ENCODE measurements at places on chromosomes 7 and 10.

DNA sequence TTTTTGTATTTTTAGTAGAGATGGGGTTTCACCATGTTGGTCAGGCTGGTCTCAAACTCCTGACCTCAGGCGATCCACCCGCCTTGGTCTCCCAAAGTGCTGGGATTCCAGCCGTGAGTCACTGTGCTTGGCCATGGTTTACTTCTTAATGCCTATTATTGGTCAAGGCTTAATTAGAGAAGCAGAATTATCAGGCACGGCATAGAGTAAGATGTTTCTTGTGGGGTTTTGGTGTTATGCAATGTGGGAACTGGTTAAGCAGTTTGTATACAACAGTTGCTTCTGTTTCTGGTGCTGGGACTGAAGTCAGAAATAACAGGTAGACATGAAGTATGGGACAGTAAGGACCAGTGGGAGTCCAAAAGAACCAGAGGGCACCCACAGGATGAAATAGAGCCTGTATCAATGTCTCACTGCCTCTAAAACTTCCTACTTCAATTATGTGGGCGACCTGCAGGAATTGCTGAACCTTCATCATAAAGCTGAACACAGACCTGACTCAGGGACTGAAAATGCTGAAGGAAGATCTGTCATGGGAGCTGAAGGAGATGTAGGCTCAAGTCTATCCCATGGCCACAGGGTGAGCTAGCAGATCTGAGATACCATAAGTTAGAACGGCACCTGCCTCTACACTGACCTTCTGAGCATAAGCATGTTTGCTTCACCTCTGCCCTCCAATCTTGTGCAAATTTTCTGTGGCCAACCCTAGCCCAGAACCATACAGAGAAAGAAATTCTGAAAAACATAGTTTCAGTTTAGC, 38.3 kb upstream of the VCL start:
- DNase-seq = no peak

DNA sequence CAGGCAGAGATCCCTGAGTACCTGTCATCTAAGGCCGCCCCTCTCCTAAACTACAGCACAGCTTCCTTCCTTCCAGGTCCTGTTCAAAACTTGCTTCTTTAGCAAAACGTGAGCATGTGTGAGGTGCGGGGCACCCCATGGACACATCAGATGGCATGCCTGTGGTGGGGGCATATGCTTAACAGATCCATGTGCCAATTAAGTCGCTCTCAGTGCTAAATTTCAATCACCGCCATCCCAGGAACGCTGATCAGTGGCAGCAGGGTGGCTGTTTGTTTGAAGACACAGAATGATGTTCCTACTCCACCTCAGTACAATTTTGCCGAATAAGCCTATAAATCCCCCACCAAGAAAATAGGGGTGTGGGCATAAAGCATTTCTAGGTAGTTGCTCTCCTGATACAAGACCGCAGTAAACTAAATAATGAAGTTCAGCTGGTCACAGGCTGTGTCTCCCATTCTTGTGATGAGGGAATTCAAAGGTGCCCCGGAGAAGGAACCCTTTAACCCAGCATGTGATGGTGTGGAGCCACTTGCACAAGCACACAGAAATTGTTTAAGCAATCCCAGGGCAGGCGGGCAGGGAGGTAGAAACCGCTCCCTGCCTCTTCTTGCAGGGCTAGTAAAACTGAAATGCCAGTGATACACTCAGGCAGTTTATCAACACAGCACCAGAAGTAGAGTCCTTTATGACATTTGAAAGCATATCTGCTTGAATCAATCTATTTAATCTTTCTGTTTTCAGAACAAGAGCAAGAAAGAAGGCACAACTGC, 205.7 kb downstream of the SORCS1 start:
- no peak for DNase-seq

- no peak for DNase-seq
These were observed 317.6 kb upstream of the PLXDC2 start for GRCh38 chr10:19498393-19499290.

DNA sequence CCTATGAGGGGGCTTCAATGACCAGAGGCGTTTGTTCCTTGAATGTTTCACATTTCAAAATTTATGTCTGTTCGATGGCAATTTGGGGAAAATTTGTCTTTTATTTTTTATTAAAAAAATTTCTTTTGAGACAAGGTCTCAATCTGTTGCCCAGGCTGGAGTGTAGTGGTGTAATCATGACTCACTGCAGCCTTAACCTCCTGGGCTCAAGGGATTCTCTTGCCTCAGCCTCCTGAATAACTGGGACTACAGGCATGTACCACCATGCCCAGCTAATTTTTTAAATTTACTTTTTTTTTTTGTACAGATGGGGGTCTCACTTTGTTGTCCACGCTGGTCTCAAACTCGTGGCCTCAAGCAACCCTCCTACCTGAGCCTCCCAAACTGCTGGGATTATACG, 39.7 kb downstream of the OTUD1 start:
- no peak for DNase-seq

DNA sequence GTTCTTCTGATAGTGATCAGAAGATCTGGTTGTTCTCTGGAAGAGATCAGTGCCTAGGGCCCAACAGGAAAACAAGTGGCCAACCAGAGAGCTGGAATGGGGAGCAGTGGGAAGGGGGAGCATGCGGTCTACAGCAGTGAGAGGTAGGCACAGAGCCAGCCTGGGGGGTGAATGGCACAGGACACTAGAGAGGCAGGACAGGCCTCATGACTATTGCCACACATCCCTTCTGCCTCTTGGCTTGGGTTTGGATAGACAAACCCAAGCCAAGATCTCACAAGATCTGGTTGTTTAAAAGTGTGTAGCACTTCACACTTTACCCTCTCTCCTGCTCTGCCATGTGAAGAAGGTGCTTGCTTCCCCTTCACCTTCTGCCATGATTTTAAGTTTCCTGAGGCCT, 224.4 kb downstream of the ARHGAP12 start:
- no peak for DNase-seq

- no peak for DNase-seq
These were observed 120.0 kb downstream of the SEMA3E start for GRCh38 chr7:83528925-83529423.

DNA sequence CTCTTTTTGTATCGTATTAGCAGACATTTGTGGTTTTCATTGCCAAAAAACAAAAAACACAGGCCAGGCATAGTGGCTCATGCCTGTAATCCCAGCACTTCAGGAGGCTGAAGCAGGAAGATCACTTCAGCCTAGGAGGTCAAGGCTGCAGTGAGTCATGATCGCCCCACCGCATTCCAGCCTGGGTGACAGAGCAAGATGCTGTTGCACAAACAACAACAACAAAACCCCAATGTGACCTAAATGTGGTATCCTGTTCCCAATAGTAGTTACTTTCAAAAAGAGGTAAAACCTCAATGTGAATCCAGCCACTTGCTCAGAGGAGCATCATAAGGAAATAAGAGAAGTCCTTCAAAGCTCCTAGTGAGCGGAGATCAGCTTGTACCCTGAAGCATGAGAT, 45.8 kb upstream of the SKAP2 start:
- no peak for DNase-seq

DNA sequence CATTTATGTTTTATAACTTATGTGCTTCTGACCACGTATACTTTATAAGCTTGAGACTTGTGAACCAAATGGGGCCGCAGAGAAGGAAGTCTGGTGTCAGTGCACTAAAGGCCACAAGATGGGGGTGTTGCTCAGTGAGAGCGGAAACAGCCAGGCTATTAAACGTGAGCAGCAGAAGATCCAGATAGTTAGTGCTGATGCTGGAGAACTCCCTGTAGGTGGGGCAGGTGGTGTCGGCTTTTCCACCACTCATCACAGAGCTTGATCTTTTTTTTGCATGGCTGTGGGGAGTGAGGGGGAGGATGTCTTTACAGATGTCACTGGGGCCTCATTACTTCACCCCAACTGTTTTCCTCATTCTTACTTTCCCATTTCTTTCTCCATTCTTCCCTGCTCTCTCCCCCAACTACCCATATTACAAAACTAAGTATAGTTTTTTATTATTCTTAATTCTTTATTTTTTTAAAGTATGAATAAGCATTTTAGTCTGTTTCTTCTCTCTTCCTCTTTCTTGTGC, 34.7 kb downstream of the ACADSB start:
- DNase-seq = peak; percentile 28

- no peak for DNase-seq
These were observed 159.9 kb downstream of the CAMK1D start for GRCh38 chr10:12509016-12509793.

DNA sequence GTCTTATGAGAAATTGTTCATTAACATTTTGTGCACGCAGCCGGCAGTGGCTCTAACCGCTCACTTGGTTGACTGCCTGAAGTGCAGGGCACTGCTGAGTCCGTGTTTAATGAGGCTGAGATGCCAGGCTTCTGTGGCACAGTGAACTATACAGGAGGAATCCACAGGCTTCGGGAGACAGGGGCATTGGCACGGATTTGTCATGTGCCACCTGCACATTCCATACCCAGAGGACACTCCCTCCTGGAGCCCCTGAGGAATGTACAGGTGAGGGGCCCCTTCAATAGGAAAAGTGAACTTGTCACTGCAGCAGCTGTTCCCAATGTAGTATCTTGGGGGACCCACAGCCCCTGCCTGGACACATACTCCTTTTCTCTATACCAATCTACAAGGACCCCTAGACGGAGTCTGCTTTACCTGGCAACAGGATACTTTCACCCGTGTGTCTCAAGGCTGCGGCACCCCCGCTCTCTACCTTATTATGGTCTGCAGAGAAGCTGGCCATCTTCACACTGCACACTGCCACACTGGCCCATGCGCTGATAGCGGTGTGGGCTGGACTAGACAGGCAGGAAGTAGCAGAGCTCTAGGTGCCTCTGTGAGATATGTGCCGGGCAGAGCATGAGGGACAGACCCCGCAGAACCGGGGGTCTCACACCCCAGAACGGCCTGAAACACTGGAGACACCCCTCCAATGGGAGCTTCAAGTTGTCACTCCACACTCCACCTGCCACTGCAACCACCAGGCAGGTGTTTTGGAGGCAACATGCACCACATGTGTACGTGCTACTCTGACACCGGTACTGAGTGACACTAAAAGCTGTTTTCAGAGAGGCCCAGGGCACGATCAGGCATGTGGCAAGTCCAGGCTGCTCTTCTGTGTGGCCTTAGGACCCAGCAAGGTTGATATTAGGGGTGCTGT, 71.4 kb upstream of the RHEB start:
- DNase-seq = peak; percentile 16

- DNase-seq = no peak
These were observed 23.8 kb downstream of the ZMIZ2 start for GRCh38 chr7:44772440-44772839.

DNA sequence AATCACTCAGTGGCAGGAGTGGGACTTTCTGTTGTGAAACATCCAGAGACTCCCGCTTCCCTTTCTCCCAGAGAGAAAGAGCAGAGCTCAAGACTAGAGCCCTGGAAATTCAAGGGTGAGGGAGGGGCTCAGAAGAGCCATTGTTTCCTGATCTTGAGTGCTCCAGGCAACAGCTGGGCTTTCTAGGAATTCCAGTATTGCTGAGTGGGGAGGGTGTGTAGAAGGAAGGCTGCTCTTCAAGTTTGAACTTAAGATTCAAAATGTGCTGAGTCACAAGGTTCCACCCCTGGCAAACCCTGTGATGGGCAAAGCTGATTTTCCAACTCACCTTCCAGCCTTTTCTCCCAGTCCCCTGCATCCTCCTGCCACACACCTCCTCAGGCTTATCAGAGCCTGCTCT, 42.3 kb upstream of the MSRB2 start:
- no peak for DNase-seq

DNA sequence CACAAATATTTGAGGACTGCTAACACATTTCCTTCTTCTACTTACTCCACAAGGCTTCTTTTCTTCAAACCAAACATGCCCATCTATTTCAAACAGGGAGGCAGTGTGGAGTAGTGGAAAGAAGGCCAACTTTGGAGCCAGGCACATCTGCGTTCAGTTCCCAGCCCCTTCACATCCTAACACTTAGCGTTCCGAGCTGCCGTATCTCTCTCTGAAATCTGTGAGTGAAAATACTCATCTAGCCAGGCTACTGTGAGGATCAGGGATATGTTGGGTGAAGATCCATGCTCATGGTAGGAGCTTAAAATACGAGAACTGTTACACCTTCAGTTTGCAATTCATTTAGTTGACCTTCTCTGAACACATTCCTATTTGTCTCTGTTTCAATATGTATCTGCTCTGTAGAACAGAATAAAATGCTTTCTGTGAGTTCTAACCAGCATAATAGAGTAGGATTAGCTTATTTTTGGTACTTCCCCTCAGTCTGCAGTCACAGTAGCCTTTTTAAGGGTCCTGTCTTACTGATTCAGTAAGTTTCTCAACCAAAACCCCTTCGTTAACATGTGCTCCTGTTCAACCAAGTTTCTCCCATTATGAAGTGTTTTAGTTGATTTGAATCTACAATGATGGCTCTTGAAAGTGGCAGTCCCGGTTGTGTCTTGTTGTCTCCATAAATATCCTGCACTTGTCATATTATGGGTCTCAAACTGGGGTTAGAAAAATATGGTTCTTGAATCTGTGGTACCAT, 3.3 kb upstream of the MEST start:
- no peak for DNase-seq

GRCh38 chr7:77687100-77687746, 9.0 kb upstream of the RSBN1L start:
- no peak for DNase-seq

- DNase-seq = peak; percentile 30
These were observed 4.6 kb upstream of the MYH16 start for GRCh38 chr7:99267841-99268576.

DNA sequence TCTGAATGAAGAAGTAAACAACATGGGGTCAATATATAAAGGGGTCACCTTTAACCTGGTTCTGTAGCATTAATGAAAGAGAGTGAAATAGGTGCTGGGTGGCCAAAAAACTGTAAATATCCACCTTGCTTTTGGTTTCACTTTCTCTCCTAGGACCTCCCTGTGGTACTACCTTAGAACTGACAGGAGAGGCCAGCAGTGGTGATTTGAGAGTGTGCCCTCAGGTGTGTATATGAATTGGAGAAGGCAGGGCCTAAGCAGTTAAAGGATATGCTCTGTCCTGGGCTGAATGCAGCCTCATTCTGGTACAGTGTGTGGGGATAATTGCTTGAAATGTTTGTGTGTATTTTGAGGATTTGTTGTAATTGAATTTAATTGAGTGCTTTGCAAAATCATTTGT, 62.0 kb downstream of the BBS9 start:
- DNase-seq = no peak

GRCh38 chr7:4343272-4344247, 338.5 kb upstream of the FOXK1 start:
- DNase-seq = no peak

- DNase-seq = no peak
These were observed 219.7 kb upstream of the PRSS1 start for GRCh38 chr7:142529591-142529990.

DNA sequence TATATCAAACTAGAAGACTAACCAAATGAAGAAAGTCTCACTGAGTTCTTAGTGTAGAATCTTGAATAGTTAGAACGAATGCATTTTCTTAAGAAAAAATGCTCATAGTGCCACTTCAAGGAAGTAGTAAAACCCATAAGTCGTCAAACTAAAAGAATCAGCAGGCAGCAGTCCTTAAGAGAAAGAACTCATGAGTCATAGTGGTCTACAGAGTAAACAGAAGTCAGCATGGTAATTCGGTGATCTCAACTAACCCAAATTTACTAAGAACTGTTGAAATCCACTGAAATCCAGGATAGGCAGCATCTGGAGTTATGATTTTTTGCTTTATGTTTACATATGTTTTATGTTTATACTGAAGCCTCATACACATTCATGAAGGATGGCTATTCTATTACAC, 256.2 kb downstream of the LHFPL3 start:
- DNase-seq = no peak

All from nucleus accumbens (tissue), 56 donors.